ENCODE measurements at places on chromosomes 2 and 18.

- no peak for DNase-seq
These were observed 9.8 kb downstream of the FEV start for GRCh38 chr2:218975060-218975777.

DNA sequence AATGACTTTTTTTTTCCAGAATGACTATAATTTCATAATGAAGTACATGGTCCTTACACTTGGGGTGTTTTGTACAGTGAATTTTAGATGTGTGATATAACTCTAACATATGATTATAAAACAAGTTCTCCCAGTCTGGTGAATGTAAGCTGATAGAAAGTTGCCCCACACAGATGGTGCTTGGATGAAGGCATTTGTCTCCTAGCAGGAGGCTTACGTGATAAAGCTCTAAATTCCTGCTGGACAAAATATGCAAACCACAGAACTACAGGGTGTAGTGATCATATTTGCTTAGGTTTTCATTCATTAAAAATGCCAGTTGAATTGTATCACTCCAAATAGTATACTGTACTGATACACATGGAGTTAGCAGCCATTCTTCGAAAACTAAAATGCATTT lies 85.5 kb downstream of the DSC3 start:
- no peak for DNase-seq

- no peak for DNase-seq
These were observed 4.7 kb downstream of the ESPNL start for GRCh38 chr2:238104691-238105371.

DNA sequence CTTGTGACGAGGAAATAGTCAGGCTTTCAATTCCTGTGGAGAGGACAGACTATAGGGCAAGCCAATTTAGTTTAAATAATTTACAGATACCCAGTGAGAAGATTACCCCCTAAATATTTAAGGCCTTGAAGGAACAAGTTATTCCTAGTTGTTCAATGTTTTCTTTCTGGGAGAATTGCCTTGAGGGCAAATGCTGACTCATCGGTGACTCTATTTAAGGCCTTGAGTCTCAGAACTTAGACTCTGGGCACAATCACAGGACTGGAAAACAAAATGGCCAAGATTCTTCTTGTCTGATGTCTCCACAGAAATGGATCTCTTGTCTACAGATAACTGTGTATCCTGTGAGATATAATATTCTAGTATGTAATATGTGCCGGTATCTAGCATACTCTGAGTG lies 467.1 kb downstream of the SUCLG1 start:
- peak; percentile 33 for DNase-seq

DNA sequence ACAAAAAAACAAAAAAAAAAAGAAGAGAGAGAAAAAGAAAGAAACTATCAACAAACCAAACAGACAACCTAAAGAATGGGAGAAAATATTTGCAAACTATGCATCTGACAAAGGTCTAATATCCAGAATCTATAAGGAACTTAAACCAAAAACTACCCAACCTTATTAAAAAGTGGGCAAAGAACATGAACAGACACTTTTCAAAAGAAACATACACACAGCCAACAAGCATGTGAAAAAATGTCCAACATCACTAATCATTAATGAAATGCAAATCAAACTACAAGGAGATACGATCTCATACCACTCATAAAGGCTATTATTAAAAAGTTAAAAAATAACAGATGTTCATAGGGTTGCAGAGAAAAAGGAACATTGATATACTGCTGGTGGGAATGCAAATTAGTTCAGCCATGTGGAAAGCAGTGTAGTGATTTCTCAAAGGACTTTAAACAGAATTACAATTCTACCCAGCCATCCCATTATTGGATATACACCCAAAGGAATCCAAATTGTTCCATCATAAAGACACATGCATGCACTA lies 7.2 kb upstream of the POLE4 start:
- no peak for DNase-seq

- no peak for DNase-seq
These were observed 124.7 kb downstream of the PPP1R1C start for GRCh38 chr2:182110347-182110746.

DNA sequence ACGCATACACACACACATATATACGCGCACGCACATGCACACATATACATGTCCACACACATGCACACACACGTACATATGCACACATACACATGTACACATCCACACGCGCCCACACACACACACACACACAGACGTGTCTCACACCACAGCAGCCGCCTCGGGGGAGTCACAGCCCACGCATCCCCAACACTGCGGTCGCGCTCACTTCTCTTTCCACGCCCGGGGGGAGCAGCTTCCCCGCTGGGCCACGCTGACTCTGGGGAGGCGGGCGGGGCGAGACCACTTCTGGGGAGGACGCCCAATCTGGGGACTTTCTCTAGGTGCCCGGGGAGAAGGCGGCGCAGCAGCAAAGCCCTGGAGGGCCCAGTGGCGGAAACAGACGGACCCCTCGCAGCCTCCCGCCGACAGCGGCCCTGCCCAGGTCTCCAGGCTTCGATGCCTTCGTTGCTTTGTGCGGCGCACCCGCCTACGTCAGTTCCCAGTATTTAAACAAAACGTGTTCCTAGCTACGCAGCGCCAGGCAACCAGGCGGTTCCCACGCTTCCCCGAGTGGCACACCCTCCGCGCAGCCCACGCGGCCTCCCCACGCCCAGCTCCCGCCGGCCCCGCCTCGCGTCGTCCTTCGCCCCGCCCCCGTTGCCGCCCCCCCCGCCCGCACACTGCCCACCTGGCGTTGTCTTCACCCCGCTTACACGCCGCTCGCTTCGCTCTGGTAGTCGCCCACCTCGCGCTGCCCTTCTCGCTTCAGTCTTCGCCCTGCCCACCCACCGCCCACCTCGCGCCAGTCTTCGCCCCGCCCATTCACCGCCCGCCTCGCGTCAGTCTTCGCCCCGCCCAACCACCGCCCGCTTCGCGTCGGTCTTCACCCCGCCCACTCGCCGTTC lies 810 bp upstream of the RBFA start:
- no peak for DNase-seq

DNA sequence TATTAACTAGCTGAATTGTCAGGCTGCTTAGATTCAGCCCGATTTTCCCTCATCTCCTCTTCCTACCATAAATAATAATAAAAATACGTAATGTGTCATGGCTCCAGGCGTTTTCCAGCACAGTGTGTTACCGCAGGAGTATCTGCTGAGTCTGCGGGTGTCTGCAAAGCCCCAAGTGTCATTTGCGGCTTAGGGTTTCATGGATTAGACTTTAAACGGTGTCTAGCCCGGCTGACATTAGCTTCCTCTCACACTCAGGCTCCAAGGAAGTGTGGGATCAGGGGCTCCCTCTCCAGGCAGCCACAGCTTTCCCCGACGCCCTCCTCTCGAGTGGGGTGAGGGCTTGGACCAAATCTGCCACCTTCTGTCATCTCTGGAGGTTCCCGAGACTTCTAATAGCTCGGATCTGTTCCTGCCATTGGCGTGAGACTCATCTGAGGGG lies 14.1 kb upstream of the HOXD1 start:
- no peak for DNase-seq

DNA sequence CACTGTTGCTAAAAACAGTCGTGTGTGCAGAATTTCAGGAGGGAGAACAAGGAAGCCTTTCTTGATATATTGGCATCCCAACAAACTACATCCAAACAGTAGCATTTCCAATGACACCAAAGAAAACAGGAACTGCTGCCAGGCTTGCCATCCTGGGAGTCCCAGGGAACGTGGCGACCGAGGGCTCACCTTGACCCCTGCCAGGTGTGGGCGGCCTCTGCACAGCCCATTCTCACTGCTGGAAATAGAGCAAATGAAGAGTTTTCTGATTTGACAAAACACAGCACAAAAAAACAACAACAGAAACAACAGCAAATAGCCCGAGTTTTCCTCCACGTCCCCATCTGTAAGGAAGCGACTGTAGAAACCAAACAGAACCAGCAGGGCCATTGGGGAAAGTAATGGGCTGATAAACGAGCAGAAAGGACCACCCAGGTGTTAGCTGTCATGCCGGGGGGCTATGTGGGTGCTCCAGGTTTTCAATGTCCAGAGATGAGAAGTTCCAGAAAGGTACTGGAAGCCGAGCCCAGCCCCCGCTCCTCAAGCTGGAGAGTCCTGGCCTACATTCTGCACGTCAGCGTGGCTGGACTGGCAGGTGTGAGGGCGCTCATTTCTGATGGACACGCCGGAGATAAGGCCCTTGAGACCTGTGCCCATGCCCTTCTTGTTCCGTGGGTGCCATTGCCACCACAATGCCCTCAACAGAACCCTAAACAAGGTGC lies 80.8 kb downstream of the TWIST2 start:
- no peak for DNase-seq

DNA sequence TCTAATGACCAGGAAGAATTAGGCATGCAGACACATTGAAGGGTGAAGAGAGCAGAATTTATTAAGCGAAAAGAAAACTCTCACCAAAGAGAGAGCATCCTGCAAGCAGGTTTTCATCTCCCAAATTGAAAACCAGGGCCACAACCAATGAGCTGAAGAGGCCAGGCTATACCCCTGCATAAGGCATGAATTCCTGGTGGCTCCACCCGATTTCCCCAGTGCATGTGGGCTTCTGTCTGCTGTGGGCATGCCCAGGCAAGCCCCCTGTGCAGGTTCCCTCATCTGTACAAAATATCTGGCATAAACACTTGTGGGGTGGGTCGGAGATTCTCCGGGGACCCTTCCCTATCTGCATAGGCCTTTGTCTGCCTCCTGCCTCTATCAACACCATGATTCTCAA lies 621.6 kb upstream of the LRRTM1 start:
- no peak for DNase-seq

GRCh38 chr2:109384308-109385271 lies 229.2 kb downstream of the SEPTIN10 start:
- DNase-seq: no peak

- no peak for DNase-seq
These were observed 10.1 kb upstream of the KCNJ3 start for GRCh38 chr2:154688373-154688772.

DNA sequence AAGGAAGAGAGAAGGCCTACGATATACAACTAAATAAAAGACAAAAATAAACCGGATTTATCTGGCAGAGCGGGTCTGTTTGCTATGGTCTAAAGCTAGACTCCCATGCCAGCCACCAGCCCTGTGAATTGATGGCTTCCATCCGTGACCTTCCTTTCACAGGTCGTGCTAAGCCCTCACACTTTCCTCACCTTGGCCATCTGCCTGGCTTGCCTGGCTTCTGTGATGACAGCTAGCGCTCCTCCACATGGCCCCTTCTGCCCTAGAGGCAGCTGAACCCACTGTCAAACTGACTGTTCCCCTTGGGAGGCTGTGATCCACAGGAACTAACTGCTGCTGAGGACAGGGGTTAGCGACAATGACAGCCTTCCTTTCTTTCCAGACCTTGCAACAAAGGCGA lies 32.5 kb downstream of the GAREM1 start:
- no peak for DNase-seq

- no peak for DNase-seq
These were observed 118.8 kb downstream of the ABCA12 start for GRCh38 chr2:215019521-215020145.

- DNase-seq: no peak
These were observed 1675.9 kb upstream of the CELF4 start for GRCh38 chr18:39241534-39241933.

DNA sequence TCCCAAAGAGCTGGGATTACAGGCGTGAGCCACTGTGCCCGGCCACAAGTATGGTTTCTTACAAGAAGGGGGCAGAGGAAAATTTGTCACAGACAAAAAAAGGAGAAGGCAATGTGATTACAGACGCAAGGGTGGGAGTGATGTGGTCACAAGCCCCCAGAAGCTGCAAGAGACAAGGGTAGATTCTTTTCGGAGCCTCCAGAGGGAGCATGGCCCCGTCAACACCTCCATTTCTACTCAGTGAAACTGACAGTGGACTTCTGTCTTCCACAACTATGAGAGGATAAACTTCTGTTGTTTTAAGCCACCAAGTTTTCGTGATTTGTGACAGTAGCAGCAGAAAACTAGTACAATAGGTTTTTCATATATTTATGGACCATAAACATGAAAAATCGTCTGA lies 2.1 kb upstream of the TCF7L1 start:
- peak; percentile 17 for DNase-seq

- DNase-seq: no peak
These were observed 26.0 kb downstream of the CROCC2 start for GRCh38 chr2:240932001-240932723.

DNA sequence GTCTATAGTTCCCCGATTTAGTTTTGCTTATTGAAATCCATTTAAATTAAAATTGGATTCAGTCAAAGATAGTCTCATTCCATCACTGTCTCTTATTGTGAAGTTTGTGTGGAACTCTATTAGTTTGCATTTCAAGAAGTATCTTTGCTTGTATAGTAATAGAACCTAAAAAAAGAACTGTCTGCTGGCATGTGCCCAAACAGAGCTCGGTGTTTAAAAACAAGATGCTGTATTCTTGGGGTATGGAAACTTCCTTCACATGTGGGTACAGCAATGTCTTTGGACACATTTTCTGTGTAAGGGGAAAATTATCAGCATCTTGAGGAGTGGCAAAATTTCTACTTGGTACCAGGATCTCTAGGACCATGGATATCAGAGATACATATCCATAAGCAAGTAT lies 292.6 kb downstream of the PLCL1 start:
- DNase-seq: no peak

DNA sequence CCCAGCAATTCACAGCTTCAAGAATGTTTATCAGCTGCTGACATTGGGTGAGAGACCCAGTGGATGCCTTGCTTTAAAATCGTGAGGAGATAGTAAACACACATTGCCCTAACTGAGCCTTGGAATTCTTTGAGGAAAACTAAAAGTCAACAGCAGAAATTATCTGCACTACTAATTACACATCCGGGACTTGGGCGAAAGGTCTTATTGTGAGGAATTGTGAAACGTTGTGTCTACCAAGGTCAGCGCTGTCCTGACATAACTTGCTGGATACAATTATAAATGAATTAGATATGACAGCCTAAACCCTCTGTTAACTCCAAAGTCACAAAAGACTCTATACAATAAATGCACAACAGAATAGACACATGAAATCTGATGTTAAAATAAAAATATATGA lies 121.4 kb downstream of the ST6GAL2 start:
- DNase-seq: no peak

DNA sequence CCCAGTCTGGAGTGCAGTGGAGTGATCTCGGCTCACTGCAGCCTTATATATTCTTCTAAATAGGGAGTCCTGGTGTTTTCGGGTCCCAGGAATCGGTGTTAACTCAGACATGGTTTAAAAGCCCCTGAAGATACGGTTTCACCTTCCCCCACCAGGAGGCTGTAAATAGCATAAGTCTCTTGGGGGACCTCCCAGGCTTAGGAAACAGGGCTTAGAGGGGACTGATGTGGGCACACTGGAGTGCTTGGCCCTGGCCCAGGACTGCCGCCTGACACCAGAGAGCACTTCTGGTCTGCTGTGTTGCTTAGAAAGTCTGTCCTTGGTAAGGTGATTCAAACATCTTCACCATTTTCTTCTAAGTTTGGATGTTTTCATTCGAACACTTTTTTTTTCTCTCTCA lies 39.7 kb upstream of the MAP4K4 start:
- DNase-seq: no peak

- DNase-seq: no peak
These were observed 188.4 kb downstream of the PPP1R1C start for GRCh38 chr2:182173944-182174622.

- DNase-seq: no peak
These were observed 148.8 kb downstream of the EPHA4 start for GRCh38 chr2:221423210-221423804.
